ENCODE measurements at places on chromosomes 13 and 19.
A peak's percentile ranks its signal among the peaks of the same experiment; 100 is the strongest.

DNA sequence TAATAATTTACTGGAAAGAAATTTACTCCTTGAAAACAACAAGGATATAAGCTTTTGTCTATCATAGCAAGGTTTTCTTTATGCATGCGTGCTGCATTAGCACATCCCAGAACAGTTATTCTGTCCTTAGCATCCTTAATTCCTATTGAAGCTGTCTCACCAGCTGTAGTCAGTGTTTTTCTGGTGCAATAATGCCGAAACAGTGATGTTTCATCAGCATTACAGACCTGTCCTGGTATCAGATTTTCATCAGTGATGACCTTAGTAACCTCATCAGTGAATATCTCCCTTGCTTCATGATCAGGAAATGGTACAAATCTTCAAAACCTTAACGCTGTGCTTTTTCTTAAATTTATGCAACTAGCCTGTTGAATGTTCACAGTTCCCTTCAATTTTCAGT lies 264.7 kb upstream of the STARD13 start:
- H3K36me3 ChIP-seq, result no peaks in the 10 kb centered on the region
- H3K27me3 ChIP-seq, result no peaks in the 10 kb centered on the region
- H3K4me1 ChIP-seq, result peaks cover 21% of the 10 kb centered on the region
- DNase-seq, result no peak
- no peak overlapping the region for H3K27ac ChIP-seq
- no peak overlapping the region for H3K4me3 ChIP-seq

DNA sequence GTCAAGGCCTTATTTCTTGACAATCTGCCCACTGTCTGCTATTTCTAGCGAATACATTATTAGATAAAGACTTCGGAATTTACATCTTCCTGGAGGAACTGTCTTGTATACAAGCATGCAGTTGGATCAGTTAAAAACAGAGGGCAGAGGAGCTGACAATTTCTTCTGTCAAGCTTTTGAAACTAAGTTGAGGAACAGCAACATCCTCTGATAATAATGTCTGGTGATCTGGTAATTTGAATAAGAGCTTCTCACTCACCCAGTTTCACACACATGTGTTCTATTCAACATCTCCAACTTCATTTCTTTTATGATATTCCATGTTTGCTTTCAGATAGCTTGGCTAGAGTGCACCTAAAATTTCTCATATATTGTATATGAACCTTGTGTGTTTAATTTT lies 50.2 kb downstream of the MTMR6 start:
- H3K36me3 ChIP-seq, result no peaks in the 10 kb centered on the region
- H3K27me3 ChIP-seq, result no peaks in the 10 kb centered on the region

DNA sequence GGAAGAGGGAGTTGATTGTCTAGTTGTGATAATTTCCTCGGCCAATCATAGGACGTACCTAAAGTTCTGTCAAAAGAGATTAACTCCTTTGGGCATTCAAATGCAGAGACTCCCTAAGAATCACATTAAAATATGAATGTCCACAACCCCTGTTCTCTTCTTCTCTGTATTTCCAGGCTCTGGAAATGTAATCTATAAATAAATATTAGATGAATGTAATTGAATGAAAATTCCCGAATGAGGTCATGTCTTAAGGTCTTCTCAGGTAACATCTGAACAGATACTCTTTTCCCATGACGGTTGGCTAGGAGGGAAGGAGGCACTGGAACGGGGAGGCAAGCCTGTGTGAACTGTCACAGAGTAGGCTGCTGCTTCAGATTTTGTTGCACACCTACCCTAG lies 145.2 kb downstream of the OXGR1 start:
- H3K27ac ChIP-seq, result no peak overlapping the region
- no peak for DNase-seq
- no peaks in the 10 kb centered on the region for H3K4me1 ChIP-seq
- no peak overlapping the region for H3K4me3 ChIP-seq
- H3K36me3 ChIP-seq, result no peaks in the 10 kb centered on the region
- no peaks in the 10 kb centered on the region for H3K27me3 ChIP-seq

DNA sequence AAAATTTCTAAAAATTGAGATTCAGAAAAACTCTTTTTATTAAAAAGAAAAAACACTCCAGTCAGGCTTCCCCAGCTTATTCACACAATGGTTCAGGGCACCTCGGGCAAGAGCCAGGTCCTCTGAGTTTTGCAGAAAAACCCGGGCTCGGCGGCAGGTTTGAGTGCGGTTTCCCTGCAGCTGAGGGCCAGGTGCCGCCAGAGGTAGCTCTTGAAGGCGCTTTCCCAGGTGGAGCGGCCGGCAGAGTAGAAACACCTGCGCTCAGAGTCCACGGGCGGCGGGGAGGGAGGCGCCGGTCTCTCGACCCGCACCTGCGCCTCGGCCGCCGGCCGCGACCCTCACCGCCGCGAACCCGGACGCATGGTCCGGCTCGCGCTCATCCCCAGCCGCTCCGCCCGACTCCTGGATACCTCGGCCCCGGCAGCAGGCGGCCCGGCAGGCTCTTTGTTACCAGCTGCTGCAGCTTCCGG lies 444 bp downstream of the PROSER1 start:
- H3K27ac ChIP-seq, result peak overlapping the region; percentile 49
- H3K4me3 ChIP-seq, result peak overlapping the region; percentile 71
- no peak for DNase-seq
- H3K36me3 ChIP-seq, result no peaks in the 10 kb centered on the region
- no peaks in the 10 kb centered on the region for H3K27me3 ChIP-seq
- peaks cover 36% of the 10 kb centered on the region for H3K4me1 ChIP-seq

- no peaks in the 10 kb centered on the region for H3K36me3 ChIP-seq
- no peak for DNase-seq
- no peak overlapping the region for H3K27ac ChIP-seq
- H3K27me3 ChIP-seq, result no peaks in the 10 kb centered on the region
- H3K4me1 ChIP-seq, result peaks cover 23% of the 10 kb centered on the region
These were observed 4.2 kb downstream of the EPS15L1 start for GRCh38 chr19:16467581-16467980.

DNA sequence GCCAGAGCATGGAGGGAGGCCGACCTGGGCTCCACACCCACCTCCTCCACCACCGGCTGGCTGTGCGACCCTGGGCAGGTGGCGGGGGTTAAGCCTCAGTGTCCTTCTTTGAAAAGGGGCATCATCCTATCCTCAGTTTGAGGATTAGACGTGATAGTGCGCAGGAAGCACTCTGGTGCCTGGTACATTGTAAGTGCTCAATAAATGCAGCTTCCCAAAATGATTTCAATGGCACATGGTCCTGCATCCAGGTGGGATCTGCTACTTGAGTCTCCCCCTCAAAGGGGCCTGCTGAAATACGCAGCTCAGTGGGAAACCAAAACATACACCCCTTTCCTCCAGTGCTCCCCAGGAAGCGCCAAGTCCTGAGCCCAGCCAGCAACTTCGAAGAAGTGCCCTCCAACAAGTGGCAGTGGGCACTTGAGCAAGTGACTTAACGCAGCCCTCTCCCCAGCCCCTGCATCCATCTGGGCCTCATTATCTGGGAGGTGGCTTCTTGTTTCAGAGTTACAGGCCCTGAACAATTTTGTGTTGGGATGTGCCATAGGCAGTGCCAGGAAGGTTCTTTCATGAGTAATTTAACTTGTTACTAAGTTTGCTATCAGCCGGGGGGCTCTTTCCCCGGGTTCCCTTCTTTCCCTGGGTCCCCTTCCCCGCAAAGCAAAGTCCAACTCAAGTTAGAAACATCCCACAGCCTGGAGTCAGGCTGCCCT lies 17.9 kb downstream of the ACTN4 start:
- H3K27ac ChIP-seq, result peak overlapping the region; percentile 82
- H3K36me3 ChIP-seq, result no peaks in the 10 kb centered on the region
- no peaks in the 10 kb centered on the region for H3K27me3 ChIP-seq
- H3K4me3 ChIP-seq, result no peak overlapping the region
- H3K4me1 ChIP-seq, result peaks cover 81% of the 10 kb centered on the region

DNA sequence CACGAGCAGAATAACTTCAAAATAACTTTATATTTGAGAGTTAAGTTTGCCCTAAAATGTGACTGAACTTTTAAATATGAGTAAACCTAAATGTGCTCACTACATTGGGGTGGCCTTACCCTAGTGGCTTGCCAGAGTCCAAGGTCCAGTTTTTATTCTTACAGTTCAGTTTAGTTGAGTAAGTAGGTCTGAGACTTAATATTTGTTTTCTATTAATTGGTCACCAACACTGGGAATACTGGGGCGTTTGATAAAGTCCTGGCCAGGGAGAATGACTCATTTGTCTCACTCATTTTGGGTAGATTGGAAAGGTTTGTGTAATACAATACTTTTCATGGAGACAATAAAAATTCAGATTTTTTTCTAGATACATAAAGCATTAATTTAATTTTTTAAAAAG lies 127.8 kb upstream of the SPATA13 start:
- peak overlapping the region; percentile 16 for H3K27ac ChIP-seq
- DNase-seq, result no peak
- H3K27me3 ChIP-seq, result no peaks in the 10 kb centered on the region
- no peak overlapping the region for H3K4me3 ChIP-seq

GRCh38 chr13:106425661-106426060 lies 109.8 kb downstream of the EFNB2 start:
- no peaks in the 10 kb centered on the region for H3K27me3 ChIP-seq
- H3K36me3 ChIP-seq, result no peaks in the 10 kb centered on the region
- no peaks in the 10 kb centered on the region for H3K4me1 ChIP-seq
- H3K27ac ChIP-seq, result no peak overlapping the region
- DNase-seq, result no peak

DNA sequence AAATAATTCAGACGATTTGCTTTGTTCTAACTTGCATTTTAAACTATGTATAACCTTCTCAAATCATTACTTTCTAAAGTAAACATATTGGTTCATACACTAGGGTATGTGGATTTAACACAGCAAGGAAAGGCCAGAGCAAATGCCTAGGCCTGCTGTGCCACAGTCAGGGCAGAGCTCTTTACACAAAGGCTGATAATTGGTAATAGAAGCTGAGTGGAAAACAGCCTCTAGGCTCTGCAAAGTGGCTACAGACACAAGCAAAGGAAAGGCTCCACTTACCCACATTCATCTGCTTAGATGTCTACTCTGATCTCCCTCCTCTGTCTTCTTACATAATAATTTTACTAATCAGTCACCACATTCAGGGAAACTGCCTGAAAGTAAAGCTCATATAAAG lies 382.9 kb downstream of the OLFM4 start:
- DNase-seq, result no peak
- H3K27ac ChIP-seq, result no peak overlapping the region

DNA sequence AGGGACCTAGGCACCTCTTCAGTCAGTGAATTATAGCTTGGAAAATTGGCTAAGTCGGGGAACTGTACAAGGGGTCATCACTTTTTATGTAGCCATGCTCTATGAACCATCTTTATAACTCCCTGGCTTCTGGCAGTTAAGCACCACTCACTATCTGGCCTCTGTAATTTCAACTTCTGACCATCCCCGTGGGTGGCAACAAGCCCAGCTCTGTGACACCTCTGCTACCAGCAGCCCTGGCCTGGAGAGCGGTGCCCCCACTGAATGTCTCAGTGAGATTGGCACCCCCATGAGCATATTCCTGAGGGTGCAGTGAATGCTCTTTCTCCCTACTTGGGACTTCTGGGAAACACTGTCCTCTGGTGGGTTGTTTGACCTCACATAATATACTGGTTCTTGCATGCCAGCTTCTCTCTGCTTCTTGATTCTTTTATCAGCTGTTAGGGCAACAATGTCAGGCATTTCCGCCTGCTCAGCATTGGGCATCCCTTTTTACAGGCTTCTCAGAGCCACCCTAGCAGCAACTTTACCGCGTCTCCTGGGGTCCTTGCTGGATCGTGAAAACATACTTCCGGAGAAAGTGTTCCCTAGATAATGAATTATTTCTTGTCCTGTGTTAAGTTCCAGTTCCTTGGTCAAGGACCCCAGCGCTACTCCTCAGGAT lies 10.4 kb downstream of the KL start:
- no peaks in the 10 kb centered on the region for H3K27me3 ChIP-seq
- no peak for DNase-seq
- no peak overlapping the region for H3K4me3 ChIP-seq
- H3K27ac ChIP-seq, result no peak overlapping the region
- H3K36me3 ChIP-seq, result no peaks in the 10 kb centered on the region
- no peaks in the 10 kb centered on the region for H3K4me1 ChIP-seq

DNA sequence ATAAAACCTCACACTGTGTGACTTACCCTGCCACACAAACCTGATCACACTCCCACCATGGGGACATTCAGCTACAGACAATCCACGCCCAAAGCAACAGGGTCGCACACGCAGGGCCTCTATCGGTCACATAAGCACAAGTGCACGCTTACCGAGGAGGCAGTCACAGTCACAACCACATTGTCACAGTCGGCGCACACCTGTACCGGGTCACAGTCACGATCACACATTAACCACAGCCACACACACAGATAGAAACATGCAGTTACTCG lies 579 bp downstream of the ZNF566 start:
- peak overlapping the region; percentile 62 for H3K4me3 ChIP-seq
- no peak for DNase-seq
- no peaks in the 10 kb centered on the region for H3K27me3 ChIP-seq
- H3K4me1 ChIP-seq, result peaks cover 16% of the 10 kb centered on the region
- H3K27ac ChIP-seq, result peak overlapping the region; percentile 82

DNA sequence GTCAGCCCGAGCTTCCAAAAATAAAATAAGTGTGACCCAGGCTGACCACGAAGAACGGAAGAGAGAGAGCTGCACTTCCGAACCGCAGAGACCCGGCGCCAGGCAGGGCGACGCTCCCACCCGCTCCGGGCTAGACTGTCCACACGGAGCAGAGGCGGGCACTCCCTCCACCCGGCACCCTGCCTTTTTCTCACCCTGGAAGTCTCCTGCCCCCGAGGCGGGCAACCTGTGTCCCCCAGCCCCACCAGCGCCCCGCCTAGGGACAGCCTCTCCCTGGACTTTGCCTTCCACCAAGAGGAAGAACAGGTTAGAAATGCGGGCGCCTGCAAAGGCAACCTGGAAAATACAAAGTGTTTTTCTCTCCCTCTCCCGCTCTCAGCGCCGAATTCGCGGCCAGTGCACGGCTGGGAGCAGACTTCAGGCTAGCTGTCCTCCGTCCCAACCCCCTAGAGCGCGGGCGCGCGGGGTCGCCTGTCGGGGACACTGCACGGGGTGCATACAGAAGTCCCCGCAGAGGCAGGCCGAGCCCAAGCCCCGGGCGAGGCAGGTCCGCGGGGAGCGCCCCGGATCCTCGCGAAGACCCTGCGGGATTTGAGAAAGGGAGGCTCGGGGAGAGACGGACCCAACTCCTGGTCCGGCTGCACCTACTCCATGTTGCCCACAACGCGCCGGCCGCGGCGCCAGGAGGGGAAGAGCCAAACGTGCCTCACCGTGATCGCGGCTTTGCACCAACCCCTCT lies 845 bp downstream of the SPRY2 start:
- peaks cover 52% of the 10 kb centered on the region for H3K4me1 ChIP-seq
- no peak for DNase-seq
- H3K27ac ChIP-seq, result peak overlapping the region; percentile 99
- peaks cover 13% of the 10 kb centered on the region for H3K36me3 ChIP-seq

GRCh38 chr13:106528718-106529414 lies 6.6 kb downstream of the EFNB2 start:
- H3K27ac ChIP-seq, result no peak overlapping the region
- no peaks in the 10 kb centered on the region for H3K27me3 ChIP-seq
- H3K4me3 ChIP-seq, result no peak overlapping the region
- H3K36me3 ChIP-seq, result no peaks in the 10 kb centered on the region
- peaks cover 7% of the 10 kb centered on the region for H3K4me1 ChIP-seq

GRCh38 chr19:43741075-43741825 lies 13.5 kb downstream of the SMG9 start:
- H3K36me3 ChIP-seq, result peaks cover 39% of the 10 kb centered on the region
- H3K4me3 ChIP-seq, result no peak overlapping the region
- H3K27me3 ChIP-seq, result no peaks in the 10 kb centered on the region

- H3K4me1 ChIP-seq, result no peaks in the 10 kb centered on the region
- H3K4me3 ChIP-seq, result no peak overlapping the region
- no peak overlapping the region for H3K27ac ChIP-seq
- no peaks in the 10 kb centered on the region for H3K36me3 ChIP-seq
- no peak for DNase-seq
- no peaks in the 10 kb centered on the region for H3K27me3 ChIP-seq
These were observed 250.3 kb downstream of the DLEU7 start for GRCh38 chr13:50593207-50593606.
